ENCODE measurements at places on chromosomes 1 and 21.
A peak's percentile ranks its signal among the peaks of the same experiment; 100 is the strongest.

DNA sequence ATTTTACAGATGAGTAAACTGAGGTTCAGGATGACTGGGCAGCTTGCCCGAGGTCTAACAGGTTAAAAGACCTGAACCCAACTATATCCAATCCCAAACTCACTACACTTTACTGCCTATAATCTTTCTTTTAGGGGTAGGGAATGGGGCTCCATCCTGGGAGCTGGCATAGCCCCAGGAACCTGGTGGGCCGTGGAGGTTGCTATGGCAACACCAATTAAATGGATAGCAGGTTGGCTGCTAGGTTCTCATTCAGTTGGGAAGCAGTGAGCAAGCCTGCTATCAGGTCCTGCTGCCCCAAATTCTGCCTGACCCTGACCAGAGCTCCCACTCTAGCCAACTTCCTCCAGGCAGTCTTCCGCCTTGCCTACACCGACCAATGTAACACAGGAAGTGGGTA lies 40.9 kb downstream of the LRP8 start:
- DNase-seq = no peak

DNA sequence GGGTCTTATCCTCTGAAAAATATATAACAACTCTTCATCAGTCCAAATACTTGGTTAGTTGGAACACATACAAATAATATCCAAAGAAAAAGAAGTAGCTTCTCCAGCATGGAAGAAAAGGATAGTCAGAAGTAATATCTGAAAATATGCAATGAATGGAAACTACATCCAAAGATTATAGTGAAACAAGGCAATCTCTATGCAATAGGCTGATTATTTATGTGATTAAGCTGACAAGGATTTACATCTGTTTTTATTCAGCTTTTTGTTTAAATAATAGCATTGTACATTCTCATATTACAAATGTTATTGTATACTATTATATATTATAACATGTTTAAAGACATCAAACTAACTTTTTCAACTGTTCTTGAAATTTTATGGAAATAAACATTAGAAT lies 15.3 kb upstream of the TGFBR3 start:
- DNase-seq = no peak

- no peak for DNase-seq
These were observed 70.1 kb downstream of the KAZN start for GRCh38 chr1:14668538-14668937.

GRCh38 chr1:100188617-100189016 lies 10.6 kb upstream of the LRRC39 start:
- DNase-seq = no peak

DNA sequence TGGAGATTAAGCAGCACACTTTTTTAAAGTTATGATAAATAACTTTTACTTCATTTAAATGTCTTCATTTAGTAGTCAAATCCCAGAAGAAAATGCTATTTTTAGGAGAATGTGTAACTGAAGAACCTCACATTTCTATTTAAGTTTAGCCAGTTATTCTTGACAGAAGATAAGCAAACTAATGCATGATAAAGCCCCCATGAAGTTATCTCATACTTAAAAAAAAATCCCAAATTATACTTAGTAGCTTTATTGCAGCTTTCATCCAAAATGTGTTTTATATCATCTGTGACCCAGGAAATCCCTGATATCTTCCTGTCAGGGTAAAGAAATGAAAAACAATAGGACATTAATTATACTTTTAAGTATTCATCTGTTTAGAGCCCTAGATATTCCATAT lies 124.8 kb upstream of the SYT6 start:
- DNase-seq = no peak

DNA sequence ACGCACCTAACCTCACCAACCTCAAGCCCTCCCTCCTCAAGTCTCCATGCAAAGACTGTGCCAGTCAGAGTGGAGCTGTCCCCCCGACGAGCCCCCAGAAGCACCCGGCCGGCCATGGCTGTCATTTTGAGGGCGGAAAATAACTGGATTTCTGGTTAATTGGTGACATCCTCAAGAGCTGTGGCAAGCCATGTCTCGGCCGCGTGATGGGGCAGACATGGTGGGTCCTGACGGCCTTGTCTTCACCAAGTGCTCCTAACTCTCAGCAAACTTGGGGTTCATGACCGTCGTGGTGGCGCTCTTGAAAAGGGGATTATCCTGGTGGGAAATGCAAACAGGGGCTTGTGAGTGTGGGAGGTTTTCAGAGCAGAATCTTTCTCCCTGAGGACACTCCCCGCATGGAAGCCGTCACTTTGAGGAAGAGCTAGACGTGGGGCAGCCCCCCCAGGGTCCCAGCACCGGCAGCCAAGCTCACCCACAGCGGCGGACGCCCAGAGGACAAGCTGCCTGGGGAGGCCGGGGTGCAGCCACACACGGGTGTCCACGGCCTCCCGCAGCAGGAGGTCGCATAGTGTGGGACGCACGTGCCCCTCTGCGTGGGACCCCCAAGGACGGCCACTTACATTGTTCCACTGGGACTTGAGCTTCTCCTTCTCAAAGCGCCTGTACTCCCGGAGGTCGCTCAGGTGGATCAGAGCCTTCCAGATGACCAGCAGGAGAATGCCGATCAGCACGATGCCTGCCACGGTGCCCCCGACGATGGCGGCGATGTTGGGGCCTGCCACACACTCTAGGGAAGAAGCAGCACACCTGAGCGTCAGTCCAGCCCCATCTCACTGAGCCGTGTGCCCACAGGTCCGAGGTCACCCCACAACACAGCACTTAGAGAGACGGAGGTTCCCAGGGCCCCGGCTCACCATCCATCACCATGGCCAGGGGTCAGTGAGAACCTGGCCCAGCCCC lies 12.9 kb upstream of the PTTG1IP start:
- DNase-seq = no peak

GRCh38 chr1:160726498-160727315 lies 12.3 kb upstream of the SLAMF7 start:
- peak; percentile 75 for DNase-seq

- DNase-seq = no peak
These were observed 71.8 kb upstream of the LRRC53 start for GRCh38 chr1:74584185-74584584.

DNA sequence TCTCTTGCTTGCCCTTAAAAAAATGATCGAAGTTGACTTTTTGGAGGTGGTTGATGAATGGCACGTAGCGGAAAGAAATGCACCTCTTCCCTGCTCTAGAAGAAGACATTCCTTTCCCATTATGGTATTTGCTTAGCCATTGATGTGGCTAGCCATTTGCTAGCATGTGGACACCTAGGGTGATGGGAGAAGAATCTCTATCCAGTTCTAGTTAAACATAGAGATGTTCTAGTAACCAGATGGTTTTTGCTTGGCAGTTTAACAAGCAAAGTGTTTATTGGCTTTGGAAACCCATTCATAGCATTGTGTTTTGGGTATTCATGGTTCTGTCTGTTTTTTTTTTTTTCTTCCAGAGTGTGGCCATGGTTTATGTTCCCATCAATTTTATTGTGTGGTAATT lies 78.9 kb downstream of the KCNJ6 start:
- DNase-seq = no peak

DNA sequence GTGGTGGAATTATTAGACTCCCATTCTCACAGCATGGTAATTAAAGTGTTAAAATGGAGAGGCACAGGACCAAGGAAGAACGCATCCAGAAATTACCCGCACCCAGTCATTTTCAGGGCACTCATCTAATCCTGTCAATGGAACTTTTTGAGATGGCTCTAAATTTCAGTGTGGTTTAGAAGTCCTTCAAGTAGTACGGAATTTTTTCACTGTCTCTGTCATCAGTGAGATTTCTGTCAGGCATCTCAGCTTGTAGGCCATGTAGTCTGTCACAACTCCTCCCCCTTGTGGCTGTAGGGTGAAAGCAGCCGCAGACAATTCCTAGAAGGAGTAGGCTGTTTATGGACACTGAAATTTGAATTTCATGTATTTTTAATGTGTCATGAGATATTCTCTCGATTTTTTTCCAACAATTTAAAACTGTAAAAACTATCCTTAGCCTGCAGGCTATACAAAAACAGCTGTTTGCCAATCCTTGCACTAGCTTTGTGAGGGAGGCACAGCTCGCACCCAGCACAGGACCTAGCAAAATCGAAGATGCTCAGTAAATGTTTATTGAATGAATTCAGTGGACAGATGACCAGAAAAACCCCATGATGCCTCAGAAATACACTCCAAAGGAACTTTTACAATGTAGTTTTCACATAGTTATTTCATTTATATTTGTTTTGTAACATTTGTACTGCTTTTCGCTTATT lies 6.6 kb upstream of the NUP133 start:
- DNase-seq = peak; percentile 62

- DNase-seq = no peak
These were observed 482.0 kb downstream of the SETD4 start for GRCh38 chr21:35578347-35578782.

- DNase-seq = no peak
These were observed 160.5 kb upstream of the HMCN1 start for GRCh38 chr1:185573677-185574076.

- DNase-seq = no peak
These were observed 94.6 kb downstream of the ADARB1 start for GRCh38 chr21:45169001-45169400.

DNA sequence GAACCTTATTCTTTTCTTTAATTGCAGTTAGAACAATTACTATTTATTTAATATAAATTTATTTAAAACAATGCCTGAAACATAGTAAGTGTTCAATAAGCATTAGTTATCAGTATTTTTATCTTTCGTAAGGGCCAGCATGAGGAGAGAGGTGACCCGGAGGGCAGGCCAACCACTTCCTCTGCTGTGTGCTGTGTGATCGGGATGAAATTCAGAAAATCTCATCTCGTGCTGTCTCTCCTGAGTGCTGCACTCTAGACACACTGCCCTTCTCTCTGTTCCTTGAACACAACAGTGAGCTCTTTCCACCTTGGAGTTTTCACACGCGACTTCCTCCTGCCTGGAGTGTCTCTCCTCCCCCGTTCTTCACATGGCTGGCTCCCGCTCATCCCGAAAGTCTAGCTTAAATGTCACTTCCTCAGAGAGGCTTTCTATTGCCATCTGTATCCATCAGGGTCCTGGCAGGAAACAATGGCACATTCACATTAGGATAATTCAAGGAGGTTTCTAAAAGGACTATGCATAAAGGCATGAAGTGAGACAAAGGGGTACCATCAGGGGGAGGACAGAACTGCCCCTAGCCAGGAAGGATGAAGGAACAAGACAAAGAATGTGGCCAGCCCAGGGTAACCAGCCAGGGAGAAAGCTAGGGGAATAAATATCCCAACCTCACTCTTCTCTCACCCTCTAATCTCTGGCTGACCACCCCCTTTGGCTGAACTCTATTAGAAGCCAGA lies 142.6 kb upstream of the GJB5 start:
- DNase-seq = no peak

DNA sequence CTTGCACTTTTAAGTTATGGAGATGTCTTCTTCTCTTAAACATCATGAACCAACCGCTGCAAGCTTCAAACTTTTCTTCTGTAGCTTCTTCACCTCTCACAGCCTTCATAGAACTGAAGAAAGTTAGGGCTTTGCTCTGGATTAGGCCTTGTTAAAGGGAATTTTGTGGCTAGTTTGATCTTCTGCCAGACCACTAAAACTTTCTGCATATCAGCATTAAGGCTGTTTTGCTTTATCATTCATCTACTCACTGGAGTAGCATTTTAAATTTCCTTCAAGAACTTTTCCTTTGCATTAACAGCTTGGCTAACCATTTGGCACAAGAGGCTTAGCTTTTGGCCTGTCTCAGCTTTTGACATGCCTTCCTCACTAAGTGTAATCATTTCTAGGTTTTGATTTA lies 43.0 kb upstream of the RGL1 start:
- no peak for DNase-seq

DNA sequence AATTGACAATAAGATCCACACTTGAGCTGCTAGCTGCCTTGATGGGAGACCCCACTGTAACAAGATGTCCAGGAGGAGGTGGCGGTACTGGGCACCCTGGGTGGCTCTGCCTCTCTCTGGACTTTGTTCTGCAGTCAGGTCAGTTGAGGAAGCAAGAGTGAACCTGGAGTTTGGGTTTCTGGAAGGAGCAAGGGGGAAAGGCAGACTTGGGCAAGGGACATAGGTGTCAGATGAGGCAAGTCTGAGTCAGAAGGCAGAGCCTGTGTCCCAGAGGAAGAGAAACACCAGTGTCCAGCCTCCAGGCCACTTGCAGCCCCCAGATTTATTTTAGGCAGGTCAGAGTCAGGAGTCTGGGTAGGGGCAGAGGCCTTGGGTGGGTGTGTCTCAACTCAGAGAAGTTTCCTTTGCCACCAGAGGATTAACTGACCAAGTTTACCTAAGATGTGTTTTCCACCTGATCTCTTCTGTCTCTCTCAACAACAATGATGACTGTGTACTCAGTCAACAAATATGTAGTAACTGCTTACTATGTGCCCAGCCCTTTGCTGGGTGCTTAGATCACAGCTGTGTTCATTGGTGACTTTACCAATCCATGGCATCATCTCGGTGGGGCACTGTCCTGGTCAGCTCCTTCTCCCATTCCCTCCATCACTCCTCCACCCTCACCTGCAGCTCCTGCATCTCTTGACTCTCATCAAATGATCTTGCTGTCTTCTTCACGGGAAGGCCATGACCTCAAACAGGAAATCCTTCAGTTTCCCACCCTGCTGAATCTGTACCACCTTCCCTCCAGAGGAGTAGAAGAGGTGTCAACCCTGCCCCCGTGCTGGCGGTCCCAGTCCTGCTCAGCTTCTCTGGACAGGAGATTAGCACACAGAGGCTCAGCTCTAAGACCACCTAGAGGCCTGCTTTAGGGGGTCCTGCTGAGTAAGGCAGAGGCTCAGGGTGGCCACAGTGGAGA lies 36.6 kb downstream of the ELF3 start:
- DNase-seq = no peak

DNA sequence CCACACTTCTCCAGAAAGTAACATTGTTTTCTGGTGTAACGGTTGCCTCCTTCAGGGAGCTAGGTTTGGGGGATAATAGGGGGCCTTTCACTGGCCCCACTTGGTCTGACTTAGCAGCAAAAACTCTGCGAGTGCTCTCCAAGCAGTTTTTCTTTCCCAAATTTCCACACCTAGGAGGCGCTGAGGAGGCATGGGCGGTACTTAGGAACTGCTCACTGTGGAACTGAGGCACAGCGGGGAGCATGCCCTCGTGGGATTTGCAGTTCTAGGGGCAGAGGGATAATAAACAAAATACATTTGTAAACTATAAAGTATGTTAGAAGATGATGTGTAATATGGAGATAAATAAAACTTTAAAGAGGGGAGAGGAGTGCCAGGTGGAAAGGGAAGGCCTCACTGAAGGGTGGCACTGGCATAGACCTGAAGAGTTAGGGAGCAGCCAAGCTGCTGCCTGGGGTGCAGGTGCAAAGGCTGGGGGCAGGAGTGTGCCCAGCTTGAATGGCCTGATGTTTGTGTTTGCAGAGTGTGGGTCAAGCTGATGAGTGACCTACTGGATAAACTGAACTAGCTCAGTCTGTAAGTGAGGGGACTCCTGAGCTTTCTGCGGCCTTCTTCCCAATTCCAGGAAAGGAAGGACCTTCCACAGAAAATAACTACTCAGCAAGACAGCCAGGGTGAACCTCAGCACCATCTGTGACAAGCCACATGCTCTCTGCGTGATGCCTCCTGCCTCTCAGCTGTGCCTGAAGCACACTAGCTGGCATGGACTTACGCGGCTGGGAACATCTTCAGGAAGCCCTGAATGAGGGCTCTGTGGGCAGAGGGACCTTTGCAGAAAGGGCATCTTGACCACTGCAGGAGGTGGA lies 1.9 kb downstream of the EPHX1 start:
- DNase-seq = no peak
